ENCODE measurements at places on chromosomes 4 and X. TPM values are rescaled to one million over a fixed set of nuclear protein-coding genes. Genes with fewer than 3 reads are reported as not detected.
A peak's percentile ranks its signal among the peaks of the same experiment; 100 is the strongest.

The GAGE2A gene
- not detected for total RNA-seq

The EDA2R gene
- 9.5 TPM for total RNA-seq

The ARAP2 gene
- total RNA-seq, result 96.5 TPM

The YIPF6 gene
- 31.5 TPM for total RNA-seq

The CLDN22 gene
- total RNA-seq, result not detected

DNA sequence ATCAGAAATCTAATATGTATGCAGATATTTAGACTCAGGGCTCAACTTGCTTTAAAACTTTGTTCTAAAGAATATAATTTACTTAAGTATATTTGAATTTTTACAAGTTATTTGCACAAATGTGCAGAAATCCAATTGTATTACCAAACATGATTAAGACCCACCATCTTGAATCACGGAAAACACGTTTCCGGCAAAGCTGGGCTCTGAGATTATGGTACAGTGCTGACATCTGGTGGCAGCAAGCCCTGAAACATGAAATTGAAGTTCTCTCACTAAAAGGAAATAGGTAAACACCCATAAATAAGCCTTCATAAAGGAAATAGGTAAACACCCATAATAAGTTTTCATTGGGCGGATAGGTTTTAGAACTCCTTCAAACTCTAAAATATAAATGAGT, 98.3 kb upstream of the MAOA start:
- peak; percentile 50 for DNase-seq

- DNase-seq, result no peak
Observed at GRCh38 chr4:119679251-119679650, 50.6 kb upstream of the PDE5A start.

GRCh38 chrX:103533511-103534216, 14.4 kb upstream of the RAB40A start:
- peak; percentile 67 for DNase-seq

DNA sequence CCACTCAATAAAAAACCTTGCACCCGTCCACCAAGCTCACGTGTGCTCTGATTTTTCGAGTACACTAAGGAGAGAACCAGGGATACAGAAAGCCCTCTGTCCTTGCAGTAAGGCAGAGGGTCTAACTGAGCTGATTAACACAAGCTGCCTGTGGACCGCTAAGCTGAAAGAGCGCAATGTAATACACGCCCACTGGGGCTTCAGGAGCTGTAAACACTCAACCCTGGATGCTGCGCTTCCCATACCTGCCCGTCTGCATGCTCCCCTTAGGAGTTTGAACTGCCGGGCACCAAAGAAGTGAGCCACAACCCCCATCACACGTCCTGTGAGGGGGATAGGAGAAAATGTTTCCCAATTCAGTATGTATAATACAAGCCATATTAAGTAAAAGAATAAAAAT, 664.8 kb downstream of the PCDH18 start:
- DNase-seq, result no peak

DNA sequence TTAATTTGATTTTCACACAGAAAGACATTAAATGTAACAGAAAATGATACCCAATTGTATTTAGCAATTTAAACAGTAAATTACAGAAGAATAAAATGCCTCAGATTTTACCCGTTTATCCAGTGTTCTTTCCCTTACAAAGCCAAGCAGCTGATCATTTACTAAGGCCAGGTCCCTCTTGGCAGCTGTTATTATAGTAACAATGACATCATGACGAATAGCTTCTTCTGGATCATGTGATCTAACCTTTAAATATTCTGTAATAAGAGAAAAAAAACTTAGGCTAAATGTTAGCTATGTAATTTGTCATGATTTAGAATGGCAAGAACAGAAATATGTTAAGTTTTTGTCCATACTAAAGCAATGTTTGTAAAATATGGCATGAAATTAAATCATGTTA, 69.4 kb downstream of the PDS5A start:
- no peak for DNase-seq

DNA sequence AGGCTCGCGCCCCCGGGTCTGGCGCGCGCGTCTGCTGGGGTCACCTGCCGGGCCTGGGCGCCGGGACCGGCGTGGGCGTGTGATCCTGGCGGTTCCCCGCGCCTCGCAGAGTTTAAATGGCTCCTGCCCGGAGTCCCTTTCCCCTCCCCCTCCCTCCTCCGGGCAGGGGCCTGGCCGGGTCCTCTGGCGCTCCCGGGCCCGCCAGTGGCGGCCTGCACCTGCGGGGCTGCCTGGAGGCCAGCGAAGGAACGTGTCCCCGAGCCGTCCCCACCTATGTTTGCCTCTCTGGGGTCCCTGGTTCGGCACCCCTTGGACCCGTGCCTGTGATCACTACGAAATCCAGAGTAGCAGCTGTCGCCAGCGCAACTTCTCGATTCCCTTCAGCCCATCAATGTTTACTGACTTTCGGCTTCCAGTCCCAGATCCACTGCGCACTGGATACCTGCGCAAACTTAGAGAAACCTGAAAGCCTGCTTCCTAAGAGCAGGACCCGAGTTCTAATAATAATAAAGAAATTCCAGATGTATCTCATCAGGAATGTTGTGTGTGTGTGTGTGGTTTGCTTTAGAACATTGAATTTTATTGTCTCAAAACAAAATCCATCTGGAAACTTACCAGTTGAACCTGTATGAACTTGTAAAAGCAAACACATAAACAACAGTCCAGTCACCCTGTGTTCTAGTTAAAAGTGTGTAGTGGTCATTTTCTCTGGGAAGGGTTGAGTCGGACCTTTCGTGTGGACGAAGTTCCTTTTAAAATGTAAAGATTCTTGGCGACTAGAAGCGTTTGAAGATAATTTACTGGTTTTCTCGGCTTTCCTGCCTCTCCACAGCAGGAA, 788 bp downstream of the SHROOM2 start:
- DNase-seq, result peak; percentile 0

DNA sequence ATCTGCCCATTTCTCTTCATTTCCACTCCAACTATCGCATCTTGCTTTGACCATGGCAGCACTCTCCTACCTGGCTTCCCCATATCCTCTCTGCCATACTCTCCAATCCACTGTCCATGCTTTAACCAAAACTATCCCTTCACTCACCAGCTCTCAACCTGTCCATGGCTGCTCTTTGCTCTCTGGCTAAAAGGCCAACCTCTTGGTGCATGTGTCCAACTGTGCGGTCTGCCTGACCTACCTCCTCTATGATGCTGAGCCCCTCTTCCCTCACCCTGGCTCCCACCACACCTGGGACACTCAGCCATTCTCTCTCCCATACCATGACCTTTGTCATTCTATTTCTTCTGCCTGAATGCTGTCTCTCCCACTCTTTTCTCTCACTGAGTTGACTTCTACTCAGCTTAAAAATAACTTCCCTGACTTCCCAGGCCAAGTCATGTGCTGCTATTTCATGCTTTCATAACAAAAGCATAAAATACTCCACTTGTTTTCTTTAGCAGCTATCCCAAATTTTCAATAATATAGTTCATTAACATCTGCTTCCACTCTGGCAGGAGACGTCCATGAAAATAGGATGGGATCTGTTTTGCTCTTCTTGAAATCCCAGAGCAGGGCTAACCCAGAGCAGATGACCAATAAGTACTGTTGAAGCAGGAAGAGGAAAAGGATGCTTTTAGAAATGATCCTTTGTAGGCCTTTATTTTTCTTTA, 29.8 kb upstream of the KLF3 start:
- DNase-seq, result no peak

- no peak for DNase-seq
Observed at GRCh38 chrX:121349263-121349662, 301.9 kb downstream of the GLUD2 start.

GRCh38 chrX:47189906-47190305, 3.7 kb upstream of the UBA1 start:
- DNase-seq, result no peak

DNA sequence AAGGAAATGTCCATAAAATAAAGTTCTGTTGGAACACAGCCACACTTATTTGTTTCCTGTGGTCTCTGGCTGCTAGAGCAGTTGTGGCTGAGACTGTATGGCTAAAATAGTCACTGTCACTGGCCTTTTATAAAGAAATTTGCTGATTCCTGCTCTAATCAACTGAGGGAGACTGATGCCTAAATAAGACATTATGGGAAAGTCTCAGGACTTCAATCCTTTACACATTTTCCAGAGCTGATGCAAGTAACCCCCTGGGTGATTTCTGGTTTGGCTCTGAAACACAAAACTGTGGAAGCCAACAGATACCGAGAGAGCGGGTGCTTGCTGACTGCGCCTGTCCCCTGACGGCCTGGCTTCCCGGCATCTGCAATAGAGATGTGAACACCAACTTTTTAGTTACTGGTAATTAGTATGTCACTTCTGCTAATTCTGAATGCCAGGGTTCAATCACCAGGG, 64.0 kb downstream of the POLR2B start:
- no peak for DNase-seq

- no peak for DNase-seq
Observed at GRCh38 chrX:136261321-136261720, 10.1 kb upstream of the MAP7D3 start.

DNA sequence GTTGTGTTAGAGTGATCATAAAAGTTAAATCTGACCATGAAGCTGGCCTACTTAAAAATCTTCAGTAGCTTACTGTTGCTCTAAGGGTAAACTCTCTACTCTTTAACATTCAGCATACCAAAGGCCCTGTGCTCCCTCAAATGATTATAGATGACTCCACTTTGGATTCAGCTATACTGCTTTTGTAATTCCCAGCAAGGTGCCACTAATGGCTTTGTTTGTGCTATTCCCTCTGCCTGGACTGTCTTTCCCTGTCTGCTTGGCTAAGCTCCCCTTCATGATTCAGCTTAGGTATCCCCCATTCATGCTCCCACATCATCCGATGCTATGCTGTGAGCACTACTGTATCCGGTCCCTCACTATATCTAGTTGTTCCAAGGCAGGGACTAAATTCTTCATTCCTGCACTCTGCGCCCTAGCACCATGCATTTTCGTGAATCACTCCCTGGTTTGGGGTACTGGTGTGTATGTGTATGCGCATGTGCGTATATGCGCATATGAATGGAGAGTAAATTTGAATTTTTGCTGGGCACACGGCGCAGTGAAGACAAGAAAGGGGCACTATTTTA, 453 bp upstream of the PBDC1 start:
- no peak for DNase-seq

GRCh38 chr4:2689825-2690700, 66.1 kb downstream of the TNIP2 start:
- peak; percentile 50 for DNase-seq

Measured in activated T-cell treated with anti-CD3 and anti-CD28 coated beads, Interleukin-2, amount 50 U/mL, for 72 hours (primary cell).